ENCODE measurements at places on chromosomes 1 and 21. TPM values are rescaled to one million over a fixed set of nuclear protein-coding genes. Genes with fewer than 3 reads are reported as not detected.

DNA sequence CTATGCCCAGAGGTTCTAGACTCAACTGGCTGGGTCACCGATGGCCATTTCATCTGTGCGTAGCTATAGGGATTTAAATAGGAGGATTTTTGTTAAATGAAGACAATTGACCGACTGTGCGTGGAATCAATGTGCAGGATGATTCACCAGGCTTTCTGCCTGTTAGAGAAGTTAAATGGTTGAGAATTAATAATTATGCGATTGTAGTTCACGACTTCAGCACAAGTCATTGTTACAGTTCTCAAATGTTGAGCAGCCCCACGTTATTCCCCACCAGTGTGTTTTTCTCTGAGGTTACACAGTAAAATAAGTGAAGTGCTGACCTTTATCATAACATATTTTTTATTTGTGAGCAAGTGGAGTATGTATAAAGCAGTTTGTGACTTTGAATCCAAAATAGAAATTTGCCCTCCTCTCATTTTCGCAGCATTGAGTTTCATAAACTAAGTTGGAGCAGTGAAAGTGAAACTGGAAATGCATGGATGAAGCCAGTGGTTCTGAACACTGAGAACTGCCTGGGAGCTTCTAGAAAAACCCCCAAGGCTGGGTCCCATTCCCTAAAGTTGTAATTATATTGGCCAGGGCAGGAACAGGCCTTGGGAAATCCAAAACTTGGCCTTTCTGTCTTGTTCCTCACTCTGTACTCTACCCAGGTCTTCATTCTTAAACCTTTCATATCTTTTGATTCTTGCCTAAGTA is 102.6 kb downstream of the GALNT2 start:
- DNase-seq, result peak; percentile 6

DNA sequence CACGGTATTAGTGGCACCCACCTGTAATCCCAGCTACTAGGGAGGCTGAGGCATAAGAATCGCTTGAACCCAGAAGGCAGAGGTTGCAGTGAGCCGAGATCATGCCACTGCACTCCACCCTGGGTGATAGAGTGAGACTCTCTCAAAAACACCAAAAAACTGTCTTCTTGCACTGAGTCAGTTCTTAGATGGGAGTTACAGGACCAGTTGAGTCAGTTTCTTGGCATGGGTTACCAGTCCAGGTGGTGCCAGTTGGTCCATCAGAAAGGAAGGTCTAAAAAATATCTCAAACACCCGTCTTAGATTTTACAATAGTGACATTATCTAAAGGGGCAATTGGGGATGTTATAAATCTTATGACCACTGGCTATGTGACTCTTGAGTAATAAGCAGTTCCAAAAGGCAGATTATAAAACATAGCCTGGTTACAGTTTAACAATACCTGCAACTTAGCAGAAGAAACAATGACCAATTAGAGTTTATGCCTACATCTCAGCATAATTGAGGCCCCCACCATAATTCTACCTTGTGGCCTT is 206.9 kb upstream of the FGGY start:
- no peak for DNase-seq

DNA sequence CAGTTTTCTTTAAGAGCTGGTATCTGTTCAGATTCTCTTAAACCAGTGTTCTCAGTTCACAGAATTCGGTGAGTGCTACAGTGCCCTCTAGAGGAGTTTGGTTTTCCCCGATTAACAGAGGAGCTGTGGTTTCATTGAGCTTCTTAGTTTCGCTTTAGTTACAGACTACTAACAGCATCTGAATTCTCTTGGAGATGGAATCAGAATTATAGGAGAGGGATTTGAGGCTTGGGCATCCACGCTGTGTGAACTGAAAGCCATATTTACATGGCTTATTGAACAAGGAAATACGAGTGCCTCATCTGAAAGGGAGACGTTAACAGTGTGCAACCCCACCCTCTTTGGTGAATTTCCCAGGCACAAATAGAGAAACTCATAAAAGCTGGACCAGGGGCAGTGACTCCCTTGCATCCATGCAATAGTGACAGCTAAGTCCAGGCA is 202.0 kb downstream of the USH2A start:
- peak; percentile 16 for DNase-seq

DNA sequence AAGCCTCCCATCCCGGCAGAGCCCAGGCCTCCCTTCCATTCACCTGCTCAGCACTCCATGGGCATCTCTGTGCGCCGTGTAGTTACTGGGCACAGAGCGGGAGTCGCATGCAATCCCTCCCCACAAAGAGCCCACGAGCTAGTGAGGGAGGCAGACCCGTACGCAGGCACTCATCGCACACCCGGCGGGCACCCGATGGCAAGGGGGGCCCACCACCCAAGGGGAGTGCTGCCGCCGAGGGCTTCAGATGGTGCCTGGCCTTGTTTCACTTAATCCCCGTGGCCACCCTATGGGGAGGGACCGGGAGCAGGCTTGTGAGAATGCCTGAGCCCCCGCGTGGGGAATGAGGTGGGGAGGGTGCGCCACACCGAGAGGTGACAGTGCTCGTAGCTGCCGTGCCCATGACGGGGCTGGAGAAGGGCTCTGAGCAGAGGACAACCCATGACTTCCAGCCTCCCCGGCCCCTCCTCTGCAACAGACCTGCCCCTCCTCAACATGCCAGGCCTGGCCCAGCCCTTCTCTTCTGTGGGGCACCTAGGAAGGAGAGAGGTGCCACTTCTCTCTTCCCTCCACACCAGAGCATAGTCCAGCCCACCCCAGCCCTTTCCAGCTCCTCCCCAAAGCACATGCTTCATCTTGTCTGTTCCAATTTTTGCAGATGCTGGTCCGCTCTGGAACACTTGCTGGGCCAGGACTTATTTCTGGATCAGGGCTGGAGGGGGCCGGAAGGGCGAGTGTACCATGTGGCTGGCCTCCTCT is 30.2 kb upstream of the SELENON start:
- no peak for DNase-seq

- no peak for DNase-seq
These were observed 15.8 kb upstream of the RNF223 start for GRCh38 chr1:1089731-1090423.

DNA sequence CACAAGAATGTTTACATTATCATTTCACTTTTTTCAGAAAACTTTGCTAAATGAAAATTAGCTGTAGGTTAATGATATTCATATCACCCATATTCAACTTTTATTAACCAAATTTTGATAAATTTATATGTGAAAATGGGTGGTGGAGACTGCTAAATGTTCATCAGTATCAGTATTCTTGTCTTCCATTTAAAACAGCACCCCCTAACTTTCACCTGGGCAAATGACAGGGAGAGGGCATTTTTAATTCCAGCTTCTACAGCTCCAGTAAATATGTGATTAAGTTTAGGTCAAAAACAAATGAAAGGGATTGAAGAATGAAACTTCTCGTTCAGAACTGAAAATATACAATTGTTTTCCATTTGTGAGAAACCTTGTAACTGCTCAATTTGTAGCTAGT is 722.2 kb downstream of the KCNT2 start:
- DNase-seq, result no peak

GRCh38 chr1:203091761-203092330 is 6.0 kb upstream of the MYOG start:
- peak; percentile 52 for DNase-seq

GRCh38 chr1:210413951-210414350 is 85.2 kb downstream of the HHAT start:
- no peak for DNase-seq

- no peak for DNase-seq
These were observed 33.1 kb downstream of the ZBTB17 start for GRCh38 chr1:15942661-15943327.

DNA sequence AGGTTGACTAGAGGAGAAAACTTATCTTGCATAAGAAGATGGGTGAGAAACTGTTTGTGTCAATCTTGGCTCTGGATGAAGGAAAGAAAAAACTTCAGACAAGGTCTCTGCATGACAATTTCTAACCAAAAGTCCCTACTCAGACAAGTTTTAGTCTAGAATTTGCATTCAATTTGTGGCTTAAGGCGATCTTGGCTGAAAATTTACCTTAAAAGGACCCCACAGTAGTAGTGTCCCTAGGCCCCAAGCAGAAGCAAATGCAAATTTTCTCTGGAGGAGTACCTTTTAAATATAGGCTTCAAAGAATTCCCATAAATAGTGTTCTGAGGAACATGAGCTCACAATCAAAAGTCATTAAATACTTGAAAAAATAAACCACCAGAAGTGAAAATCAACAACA is 17.6 kb upstream of the TMEM125 start:
- no peak for DNase-seq

DNA sequence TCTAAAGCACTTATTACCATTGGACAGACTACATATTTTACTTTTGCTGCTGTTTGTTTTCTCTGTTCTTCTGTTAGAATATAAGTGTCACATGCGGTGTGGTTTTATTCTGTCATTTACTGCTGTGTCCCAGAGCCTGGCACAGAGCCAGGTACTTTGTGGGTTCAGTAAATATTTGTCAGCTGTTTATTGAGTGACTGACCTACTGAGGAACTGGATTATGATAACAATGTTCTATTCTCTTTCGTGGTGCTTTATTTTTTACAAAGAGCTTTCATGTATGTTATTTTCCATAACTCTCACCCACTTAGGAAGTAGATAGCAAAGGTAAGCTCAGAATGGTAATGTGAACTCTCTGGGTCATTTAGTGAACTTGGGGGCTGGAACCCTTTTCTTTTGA is 118.8 kb downstream of the RWDD3 start:
- DNase-seq, result no peak

Gene CROCC
- 24.7 TPM for total RNA-seq

Gene S100A12
- 2.0 TPM for total RNA-seq

Gene LINGO4
- 0.34 TPM for total RNA-seq

Gene LEFTY1
- not detected for total RNA-seq
